ENCODE measurements at places on chromosomes 11 and 22.

DNA sequence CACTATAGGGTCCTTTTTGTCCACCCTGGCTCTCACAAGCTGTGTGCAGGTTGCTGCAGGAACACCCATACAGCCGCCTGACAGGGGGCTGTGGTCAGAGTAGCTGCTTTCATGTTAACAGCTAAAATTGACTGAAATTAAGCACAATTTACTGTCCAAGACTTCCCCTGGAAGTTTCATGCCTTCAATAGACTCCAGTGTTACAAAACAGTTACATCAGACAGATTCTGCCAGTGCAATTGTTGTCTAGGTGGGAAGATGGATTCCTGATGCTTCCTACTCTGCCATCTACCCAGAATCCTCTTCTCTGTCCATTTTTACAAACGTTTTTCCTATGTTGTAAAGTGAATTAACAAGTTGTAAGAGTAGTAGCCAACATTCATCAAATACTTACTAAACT lies 5.3 kb upstream of the TSKU start:
- no peak for DNase-seq

DNA sequence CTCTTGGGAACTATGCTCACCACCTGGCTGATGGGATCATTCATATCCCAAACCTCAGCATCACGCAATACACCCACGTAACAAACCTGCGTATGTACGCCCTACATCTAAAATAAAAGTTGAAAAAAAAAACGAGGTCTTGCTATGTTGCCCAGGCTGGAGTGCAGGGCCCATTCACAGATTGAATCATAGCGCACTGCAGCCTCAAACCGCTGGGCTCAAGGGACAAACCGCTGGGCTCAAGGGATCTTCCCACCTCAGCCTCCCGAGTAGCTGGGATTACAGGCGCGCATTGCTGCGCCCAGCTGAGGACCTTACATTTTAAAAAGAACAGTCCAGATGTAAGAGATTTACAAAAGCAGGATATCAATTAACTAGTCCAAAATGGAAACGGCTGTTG lies 41.9 kb upstream of the EMID1 start:
- no peak for DNase-seq

DNA sequence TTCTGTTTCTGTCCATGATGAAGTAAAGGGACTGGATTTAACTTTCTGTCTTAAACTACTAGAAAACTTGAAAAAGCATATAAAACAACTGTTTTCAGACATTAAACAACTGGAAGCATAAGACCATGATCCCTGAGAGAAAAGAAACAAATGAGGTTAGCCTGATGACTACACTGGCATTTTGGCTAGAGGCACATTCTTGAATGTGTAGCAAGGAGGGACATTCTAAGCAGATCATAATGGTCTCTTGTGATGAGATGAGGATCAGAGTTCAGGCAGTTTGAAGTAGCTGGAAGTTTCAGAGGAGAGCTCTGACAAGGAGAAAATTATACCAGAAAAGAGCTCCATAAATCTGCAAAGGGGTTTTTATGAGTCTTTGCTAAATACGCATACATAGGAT lies 75.4 kb downstream of the AASDHPPT start:
- DNase-seq: no peak

- no peak for DNase-seq
Observed at GRCh38 chr11:78492973-78493372, 75.4 kb upstream of the GAB2 start.

DNA sequence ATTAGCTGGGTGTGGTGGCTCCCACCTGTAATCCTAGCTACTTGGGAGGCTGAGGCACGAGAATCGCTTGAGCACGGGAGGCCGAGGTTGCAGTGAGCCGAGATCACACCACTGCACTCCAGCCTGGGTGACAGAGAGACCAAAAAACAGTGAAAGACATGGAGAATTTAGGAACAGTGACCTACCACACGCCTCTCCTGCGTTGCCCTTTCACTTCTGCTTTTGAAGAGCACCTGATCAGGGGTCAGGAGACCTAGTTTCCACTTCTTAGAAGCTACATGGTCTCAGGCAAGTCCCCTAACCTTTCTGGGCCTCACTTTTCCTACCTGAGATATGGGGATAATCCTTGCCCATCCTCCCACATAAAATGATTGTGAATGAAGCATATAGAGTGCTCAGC lies 12.2 kb downstream of the SLC35C1 start:
- DNase-seq: no peak
